ENCODE measurements at places on chromosomes 7 and 10.
A peak's percentile ranks its signal among the peaks of the same experiment; 100 is the strongest.

DNA sequence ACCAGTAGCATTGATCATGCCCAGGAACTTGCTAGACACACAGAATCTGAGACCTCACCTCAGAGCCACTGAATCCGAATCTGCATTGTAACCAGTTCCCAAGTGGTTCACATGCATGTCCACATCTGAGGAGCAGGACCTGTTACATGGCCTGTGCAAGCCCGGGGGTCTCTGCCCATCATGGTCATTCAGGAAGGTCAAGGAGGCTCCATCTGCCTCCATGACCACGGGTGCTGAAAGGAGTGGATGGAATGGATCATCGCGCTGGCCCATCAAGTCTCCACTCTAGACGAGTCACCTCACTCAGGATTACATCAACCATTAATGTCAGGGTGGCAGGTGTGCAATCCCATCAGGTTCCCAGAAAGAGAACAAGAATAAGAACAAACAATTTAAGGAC, 85.8 kb upstream of the ADAM12 start:
- no peak for DNase-seq

- peak; percentile 25 for DNase-seq
These were observed 18.8 kb upstream of the GNA12 start for GRCh38 chr7:2862831-2863361.

GRCh38 chr7:120926943-120927346, 23.6 kb upstream of the ING3 start:
- DNase-seq: no peak

GRCh38 chr7:41188163-41189130, 514.4 kb downstream of the INHBA start:
- DNase-seq: no peak

- no peak for DNase-seq
These were observed 209.0 kb downstream of the JCAD start for GRCh38 chr10:29850371-29850770.

DNA sequence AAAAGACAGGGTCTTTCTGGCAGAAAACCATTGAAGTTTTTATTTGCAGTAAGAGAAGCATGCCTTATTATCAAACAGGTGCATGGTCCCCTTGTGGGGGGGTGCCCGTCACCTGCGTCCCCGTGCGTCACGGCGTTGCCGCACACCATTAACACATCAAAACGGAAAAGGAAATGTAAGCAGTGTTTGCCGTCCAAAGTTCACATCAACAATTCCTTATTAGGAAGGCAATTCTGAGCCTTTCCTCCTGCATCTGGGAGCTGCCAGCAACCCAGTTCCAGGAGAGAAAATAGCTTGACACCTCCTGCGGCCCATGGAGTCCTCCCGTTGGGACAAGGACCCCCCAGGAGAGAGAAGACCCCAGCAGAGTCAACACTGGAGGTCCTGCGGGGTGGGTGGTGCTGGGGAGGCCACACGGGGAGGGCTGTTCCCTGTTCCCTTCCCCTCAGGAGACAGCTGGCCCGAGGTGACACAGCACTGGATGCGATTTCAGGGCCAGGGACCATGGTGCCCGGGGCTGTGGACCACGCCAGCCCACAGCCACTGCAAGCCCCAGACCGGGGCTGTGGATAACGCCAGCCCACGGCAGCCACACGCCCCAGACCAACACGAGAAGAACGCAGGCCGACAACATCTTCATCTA, 39.5 kb downstream of the DIP2C start:
- no peak for DNase-seq

- no peak for DNase-seq
These were observed 22.8 kb upstream of the PRKAG2 start for GRCh38 chr7:151899513-151900360.

- no peak for DNase-seq
These were observed 326.4 kb downstream of the KCNMA1 start for GRCh38 chr10:77311186-77311585.

DNA sequence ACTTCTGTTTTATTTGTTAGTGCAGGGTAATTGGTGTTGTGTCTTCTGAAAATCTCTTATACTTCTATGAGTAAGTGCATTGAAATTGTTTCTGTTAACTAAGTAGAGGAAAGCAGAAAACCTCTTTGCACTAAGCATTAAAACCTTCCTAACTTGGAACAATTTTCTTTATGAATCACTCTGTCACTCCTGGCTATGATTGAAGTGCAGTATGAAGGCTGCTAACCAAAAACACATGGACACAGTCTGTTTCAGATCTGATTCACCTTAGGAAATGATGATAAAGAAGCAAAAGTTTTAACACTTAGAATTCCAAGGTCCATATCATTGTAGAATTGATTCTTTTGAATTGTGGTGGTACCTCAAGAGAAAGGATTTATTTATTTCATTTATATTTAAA, 41.9 kb downstream of the MET start:
- no peak for DNase-seq

GRCh38 chr7:157072361-157072760, 61.9 kb upstream of the MNX1 start:
- no peak for DNase-seq

DNA sequence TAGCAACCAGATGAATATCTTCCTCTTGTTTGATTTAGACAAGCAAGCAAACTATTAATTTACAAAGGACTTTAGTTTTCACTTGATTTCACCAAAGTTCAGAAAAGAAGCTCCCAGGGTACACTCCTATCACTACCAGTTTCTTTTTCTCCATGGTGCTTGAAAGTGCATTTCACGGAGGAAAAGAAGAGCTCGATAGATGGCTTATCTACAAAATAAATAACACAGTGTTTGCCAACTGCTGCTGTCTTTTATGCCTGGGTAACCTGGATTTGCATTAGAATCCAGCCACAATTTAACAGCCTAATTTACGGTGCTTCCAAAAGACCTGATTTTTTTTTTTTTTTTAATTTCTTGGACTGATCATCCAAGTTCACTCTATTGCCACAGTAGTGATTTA, 275.7 kb downstream of the GPR37 start:
- DNase-seq: no peak

DNA sequence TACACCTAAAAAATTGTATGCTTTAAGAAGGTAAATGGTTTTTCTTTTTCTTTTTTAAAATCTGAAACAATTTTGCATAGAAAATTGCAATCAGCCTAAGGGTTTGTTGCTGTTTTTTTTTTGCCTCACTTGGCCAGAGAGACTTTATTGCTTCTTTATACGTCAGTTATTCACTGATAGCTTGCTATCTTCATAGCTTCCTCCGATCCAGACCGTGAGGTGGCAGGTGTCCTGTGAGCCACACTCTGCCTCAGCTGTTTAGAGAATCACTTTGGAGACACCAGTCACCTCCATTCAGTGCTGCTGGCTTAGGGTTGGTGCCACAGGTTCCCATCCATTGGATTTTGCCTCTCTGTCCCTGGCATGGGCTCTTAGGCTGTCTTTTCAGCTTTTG, 68.0 kb downstream of the HHEX start:
- no peak for DNase-seq

- no peak for DNase-seq
These were observed 76.2 kb downstream of the WDR11 start for GRCh38 chr10:120927352-120927751.

DNA sequence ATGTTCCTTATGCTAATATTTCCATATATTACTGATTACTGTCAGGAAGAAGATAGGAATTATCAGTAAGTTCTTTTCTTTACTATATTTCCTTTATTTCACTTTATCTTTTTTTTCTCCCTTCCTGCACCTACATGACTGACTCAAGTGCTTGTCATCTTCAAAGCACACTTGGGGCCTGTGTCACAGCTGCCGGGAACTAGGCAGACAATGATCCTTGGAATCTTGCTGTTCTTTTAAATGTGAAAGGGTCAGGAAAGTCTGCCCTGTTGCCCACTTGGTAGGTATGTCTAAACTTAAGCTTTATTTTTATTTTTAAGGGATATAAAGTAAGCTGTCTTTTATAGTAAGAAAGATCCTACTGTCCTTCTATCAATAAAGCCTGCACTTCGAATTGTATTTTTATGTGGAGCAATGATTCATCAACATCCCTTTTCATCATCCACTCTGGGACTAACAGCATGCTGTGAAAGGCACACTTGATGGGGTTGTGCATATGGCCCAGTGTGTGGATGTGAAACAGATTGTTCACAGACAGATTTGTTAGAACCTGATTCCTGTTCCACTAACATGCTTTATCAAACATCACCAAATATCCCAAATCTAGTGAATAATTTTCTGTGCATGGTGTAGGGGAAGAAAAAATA, 556.9 kb downstream of the DNAJB9 start:
- DNase-seq: no peak

GRCh38 chr10:34626158-34626880, 188.8 kb downstream of the PARD3 start:
- DNase-seq: no peak

GRCh38 chr7:56110611-56111010, 4.3 kb upstream of the CHCHD2 start:
- no peak for DNase-seq

GRCh38 chr10:61981460-61981859, 80.0 kb downstream of the ARID5B start:
- DNase-seq: no peak

- no peak for DNase-seq
These were observed 74.7 kb upstream of the CAMK2B start for GRCh38 chr7:44400033-44400511.

- DNase-seq: no peak
These were observed 90.5 kb upstream of the POM121L12 start for GRCh38 chr7:52944921-52945320.

DNA sequence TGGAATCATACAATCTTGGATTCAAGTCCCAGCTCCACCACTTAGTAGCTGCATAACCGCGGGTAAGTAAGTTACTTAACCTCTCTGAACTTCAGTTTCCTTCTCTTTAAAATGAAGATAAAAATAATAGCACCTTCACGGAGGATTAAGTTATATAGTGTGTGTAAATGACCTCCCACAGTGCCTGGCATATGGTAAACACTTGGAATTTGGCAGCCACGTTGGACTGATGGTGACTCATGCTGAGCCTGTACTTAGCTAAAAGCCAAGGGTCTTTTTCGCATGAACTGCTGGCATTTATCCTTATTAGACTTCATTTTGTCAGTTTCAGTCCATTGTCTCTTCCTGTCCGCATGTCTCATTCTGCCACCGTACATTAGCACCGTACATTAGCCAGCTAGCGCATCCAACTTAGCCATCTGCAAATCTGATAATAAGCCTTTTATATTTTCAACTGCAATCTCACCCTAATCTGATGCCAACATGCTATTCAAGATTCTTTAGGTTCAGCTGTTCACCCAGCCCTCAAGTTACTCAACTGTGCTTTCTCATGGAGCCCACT, 11.2 kb downstream of the SLC13A4 start:
- DNase-seq: no peak

DNA sequence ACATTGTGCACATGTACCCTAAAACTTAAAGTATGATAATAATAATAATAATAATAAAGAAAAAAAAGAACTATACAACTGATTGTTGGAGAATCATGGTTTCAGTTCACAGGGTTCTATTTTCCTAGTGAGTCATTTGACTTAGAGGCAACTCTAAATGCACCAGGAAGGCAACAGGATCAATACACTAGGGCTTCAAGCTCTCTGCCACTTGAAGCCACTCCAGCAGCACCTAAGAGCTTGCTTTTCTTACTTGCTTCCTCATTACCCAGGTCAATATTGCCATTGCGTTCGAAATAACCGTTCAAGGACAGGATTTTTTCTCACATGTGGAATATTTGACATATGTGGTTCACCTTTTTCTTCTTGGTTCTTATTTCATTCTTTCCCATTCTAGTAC, 189.7 kb downstream of the GRM3 start:
- no peak for DNase-seq

- DNase-seq: no peak
These were observed 153.3 kb downstream of the STK31 start for GRCh38 chr7:23863209-23863787.

DNA sequence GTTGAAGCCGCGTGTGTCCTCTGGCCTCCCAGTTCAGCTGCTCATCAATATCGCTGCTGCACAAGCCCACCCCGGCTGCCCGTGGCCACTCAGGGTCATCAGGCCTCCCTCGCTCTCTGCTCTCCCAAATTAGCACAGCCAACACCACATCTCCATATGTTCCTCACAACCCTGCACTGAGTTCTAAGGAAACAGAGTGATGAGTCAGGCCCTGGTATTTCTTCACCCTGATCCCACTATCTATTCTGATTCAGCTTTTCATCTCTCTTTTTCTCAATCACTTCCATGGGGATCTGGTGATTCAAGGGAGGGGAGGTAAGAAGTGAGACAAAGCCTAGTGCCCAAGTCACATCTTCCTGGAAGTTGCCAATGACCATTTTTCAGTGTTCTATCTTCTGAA, 23.8 kb downstream of the CYTH3 start:
- no peak for DNase-seq

DNA sequence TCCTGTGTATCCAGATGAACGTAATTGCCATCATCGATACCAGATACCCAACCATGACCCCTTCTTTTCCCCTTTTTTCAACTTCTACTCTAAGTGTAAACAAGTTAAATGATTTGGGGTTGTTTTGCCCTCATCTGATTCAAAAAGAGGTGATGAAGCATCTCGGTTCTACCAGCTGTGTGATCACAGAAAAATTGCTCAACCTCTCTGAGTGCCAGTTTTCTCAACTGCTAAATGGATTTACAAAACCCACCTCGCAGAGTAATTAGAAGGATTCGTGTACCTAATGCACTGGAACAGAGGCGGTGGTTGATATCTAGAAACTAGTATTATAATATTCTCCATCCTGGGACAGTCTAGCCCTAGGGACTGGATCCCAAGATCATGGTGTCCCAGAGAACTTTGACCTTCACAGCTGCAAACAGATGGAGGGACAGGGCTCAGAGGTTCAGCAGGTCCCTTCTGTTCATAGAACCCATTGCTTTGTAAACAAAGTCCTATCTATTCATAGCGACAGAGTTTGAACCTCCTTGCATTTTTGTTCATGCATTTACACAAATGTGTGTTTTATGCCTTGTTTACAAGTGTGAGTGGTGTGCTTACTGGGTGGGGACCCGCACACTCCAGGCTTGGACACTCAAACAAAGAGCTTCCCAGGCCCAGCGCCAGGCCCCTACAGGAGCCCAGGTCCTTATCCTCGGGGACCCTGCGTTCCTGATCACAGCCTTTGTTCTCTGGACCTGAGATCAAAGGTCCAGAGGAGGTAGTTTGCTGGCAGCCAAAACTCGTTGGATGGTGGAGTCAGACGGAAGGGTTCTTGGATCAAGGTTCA, 46.4 kb downstream of the CALML3 start:
- DNase-seq: no peak

- no peak for DNase-seq
These were observed 205.7 kb downstream of the EBF3 start for GRCh38 chr10:129758207-129759021.

GRCh38 chr10:47383261-47384147, 589 bp downstream of the ZNF488 start:
- DNase-seq: no peak

- no peak for DNase-seq
These were observed 160.9 kb upstream of the FZD1 start for GRCh38 chr7:91103363-91103762.
